Aorta (tissue), 5 donors: ENCODE measurements at places on chromosomes 7 and 10. TPM values are rescaled to one million over a fixed set of nuclear protein-coding genes. Genes with fewer than 3 reads are reported as not detected.

DNA sequence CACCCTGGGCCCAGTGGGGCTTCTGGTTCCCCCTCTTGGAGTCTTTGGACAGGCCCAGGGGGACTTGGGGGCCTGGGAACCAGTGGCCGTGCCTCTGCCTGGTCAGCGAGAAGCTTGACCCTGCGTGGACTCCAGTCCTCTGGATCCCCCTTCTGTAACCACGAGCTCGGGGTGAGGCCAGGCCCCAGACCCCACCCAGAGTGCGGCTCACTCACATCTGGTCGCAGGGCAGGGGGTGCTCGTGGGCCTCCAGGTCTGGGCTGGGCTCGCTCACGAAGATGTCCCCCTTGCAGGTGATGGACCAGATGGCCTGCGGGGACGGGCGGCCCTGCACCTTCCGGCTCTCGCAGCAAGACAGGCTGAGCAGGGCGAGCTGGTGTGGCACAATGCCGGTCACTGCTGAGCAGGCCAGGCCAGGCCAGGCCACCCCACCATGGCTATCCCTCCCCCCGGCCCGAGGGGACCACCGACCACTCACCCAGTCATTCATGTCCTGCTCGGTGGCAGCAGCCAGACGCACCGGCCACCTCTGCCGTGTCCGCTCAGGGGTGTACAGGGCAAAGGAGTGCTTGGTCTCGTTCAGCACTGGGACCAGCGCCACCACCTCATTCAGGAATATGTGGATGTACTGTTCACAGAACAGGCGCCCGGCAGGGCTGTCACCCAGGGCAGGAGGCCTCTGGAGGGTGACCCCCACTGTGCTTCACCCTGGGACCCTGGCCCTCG is 19.7 kb downstream of the BHLHA15 start:
- peak; percentile 42 for DNase-seq

Gene LHFPL3
- not detected for total RNA-seq

Gene LRRTM3
- 0.06 TPM for total RNA-seq

- DNase-seq: no peak
These were observed 1.8 kb downstream of the DDIT4 start for GRCh38 chr10:72275351-72276012.
